ENCODE measurements at places on chromosomes 2 and 18.

DNA sequence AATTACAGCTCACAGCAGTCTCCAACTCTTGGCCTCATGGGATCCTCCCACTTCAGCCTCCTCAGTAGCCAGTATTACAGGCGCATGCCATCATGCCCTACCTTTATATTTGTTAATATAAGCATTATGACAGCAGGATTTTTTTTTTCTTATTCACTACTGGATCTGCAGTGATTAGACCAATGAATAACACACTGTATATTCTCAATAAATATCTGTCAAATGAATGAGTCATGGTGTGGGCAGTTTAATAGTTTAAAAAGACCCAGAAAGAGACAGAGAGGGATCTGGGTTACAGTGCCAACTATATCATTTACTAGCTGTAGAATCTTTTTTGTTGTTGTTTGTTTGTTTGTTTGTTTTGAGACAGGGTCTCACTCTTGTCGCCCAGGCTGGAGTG, 62.4 kb upstream of the LTBP1 start:
- DNase-seq, result no peak

DNA sequence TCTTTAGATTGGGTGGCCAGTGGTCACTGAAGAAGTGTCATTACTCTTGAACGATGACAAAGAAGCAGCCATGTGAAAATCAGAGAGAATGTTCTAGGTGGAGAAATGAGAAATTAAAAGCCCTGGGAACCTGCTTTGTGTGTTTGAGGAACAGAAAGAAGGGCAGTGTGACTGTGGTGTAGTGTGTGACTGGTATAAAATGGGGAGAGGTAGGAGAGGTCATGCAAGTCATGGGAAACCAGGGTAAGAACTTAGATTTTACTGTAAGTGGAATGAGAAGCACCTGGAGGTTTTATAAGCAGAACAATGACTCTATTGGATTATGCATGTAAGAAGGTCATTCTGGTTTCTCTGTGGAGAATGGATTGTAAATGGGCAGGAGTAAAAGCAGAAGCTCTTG, 12.2 kb downstream of the ICOS start:
- DNase-seq, result no peak

DNA sequence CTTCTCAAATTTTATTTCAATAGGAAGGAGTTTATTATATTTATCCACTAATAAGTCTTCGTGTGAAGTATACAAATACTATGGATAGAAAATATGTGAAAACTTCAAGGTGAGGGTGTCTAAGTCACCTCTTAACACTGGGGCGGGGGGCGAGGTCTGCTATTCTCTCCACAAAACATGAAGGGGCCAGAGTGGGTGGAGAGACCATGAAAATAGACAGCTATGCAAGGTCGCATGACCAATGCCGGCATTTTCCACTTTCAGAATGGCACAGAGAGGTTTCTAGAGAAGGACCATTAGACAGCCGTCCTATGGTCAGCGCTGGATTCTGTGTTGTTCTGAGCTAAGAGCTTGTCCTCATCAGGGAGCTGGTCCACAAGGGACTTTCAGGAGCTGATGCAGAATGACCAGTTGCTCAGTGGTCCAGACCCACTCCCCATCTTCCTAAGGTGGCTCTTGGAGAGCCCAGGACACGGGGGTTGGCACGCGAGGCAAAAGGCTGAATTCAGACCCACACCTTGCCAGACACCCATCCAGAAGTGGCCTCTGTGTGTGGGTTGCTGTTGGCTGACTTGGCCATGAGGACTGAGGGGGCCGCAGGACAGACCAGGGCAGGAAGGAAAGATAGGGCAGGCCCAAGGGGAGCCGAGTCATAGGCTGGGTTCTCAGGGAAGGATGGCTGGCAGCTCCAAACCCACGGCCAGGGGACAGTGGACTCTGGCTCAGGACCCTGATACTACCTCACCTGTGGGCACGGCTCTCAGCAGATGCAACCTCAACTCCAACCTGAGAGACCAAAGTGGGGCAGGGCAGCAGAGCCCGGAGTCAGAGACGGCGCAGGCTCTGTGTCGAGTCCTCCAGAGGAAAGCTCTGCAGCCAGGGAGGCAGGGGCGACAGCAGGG, 69.8 kb downstream of the NDUFA10 start:
- no peak for DNase-seq

DNA sequence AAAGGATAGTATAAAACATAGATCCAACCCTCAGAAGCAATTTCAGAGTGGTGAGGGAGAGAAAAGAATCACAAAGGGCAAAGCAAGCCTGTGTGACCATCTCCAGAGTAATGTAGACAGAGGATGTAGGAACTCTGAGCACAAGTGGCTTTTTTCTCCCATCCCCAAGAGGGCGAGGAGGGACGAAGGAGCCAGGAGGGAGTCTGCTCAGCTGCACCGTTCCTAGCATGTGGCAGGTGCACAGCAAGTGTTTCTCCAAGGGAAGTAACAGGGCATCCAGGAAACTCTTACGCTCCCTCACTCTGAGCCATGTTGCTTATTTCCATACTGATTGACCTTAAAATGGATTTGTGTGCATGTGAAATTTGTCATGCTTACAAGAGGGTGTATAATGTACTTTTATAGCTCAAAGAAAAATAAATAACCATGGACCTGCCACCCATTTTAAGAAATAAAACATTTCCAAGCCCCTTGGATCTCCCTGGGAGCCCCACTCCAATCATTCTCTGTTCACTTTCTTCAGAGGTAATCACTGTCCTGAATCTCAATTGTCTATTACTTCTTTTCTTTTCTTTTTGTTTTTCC, 37.8 kb upstream of the SEC11C start:
- no peak for DNase-seq

DNA sequence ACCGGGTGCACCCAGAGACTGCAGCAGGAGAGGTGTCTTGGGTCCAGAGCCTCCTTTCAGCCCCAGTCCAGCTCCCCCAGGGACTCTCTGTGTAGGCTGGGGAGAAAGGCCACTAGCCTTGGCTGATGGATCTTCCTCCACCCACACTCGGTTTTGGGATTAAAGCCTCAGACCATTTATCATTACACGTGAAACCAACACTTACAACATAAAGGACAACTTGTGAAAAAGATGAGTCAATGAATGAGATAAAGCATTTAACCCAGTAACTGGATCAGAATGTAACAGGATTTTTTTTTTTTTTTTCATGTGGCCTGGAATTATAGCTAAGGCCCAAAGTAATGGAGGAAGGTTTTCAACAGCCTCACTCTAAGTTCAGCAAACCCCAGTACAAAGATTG, 32.1 kb downstream of the NAT8 start:
- no peak for DNase-seq

DNA sequence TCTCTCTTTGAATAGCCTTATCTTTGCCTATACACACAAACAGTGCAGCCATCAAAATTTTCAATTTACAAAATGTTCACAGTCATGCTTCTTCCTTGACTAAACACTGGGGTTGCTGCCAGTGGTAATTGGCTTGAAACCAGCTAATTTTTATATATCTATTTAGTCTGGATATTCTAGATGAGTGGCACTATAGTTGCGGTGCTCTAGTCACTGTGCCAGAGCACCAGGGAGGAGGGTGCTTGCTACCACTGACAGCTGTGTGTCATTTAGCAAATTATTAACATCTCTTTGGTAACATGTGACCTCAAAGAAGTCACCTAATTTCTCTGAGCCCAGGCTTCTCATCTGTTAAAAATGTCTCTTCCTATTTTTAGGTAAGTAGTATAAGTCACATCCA, 130.4 kb downstream of the MEIS1 start:
- DNase-seq, result no peak

- no peak for DNase-seq
Measured at GRCh38 chr18:64210401-64210949, 61.6 kb upstream of the LINC00305 start.

- no peak for DNase-seq
Measured at GRCh38 chr2:85601771-85602475, 575 bp downstream of the TMEM150A start.

- DNase-seq, result no peak
Measured at GRCh38 chr2:726169-726568, 49.0 kb upstream of the TMEM18 start.

DNA sequence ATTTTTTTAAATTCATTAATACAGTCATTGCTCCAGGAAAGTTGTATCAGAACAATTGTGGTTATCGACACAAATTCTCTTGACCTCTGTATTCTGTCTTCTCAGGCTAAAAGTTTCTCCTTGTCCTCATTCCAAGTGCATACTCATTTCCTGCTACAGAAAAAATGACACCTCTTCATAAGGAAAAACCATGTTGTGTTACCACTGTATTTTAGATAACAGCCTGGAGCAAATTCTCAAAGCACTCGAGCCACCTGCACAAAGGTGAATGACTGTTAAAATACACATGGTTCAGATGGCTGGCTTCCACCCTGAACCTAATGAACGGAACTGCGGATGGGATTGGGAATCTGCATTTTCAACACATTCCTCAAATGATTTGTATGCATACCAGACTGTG, 586.5 kb downstream of the EPHA4 start:
- DNase-seq, result no peak

DNA sequence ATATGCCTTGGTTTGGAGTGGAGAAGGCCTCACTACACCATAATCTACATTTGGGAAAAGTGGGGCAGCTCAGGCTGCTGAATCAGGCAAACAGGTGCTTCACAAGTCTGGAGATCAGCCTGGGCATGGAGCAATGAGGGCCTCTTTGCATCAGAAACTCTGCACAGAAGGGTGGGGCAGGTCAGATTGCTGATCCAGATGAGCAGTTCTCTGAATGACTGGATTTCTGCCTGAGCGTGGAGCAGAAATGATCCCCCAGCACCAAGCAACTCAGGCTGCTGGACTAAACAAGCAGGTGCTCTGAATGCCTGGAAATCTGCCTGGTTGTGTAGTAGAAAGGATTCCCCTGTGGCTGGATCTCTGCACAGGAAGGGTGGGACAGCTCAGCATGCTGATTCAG, 605.3 kb upstream of the ZNF804A start:
- no peak for DNase-seq

DNA sequence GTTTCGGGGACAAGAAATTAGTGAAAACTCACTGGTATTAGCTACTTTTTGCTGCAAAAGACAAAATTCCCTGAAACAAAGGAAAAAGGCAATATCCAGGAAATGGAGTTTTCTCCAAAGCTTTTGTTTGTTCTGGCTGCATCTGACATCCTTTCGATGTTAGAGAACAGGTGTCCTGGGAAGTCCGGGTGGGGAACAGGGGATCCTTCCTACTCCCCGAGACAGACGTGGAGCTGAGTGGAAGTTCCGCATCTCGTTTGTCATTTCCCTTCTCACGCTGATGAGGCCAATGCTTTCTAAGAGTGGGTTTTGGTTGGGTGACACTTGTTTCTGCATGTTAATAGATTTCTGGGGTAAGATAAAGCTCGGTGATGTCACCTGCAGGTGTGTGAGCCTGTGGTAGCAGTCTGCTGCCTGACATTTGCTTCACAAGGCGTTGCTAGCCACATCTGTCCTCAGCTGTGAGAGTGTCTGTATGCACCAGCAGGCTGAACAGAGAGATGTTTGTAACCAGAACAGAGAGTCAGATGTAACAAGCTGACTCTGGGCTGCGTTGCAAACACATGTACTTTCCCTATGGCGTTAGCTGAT, 125.9 kb downstream of the ACOXL start:
- peak; percentile 25 for DNase-seq

GRCh38 chr2:109423556-109424359, 190.0 kb downstream of the SEPTIN10 start:
- DNase-seq, result no peak

- DNase-seq, result no peak
Measured at GRCh38 chr2:227818675-227819397, 5.2 kb downstream of the CCL20 start.

DNA sequence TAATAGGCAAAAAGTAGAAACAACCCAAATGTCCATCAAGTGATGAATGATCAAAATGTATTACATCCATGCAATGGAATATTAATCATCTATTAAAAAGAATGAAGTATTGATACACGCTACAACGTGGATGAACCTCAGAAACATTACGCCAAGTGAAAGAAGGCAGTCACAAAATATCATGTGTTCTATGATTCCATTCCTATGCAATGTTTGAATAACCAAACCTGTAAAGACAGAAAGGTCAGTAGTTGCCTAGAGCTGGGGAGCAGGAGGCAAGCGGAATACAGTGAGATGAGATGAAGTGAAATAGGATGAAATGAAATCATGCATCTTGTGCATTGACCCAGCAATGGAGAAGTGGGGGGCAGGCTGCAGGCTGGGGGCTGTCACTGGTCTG, 17.9 kb upstream of the COL6A3 start:
- no peak for DNase-seq

- DNase-seq, result no peak
Measured at GRCh38 chr2:84646514-84646913, 130.2 kb downstream of the DNAH6 start.

GRCh38 chr2:178962805-178963433, 87.0 kb downstream of the CCDC141 start:
- DNase-seq, result no peak

DNA sequence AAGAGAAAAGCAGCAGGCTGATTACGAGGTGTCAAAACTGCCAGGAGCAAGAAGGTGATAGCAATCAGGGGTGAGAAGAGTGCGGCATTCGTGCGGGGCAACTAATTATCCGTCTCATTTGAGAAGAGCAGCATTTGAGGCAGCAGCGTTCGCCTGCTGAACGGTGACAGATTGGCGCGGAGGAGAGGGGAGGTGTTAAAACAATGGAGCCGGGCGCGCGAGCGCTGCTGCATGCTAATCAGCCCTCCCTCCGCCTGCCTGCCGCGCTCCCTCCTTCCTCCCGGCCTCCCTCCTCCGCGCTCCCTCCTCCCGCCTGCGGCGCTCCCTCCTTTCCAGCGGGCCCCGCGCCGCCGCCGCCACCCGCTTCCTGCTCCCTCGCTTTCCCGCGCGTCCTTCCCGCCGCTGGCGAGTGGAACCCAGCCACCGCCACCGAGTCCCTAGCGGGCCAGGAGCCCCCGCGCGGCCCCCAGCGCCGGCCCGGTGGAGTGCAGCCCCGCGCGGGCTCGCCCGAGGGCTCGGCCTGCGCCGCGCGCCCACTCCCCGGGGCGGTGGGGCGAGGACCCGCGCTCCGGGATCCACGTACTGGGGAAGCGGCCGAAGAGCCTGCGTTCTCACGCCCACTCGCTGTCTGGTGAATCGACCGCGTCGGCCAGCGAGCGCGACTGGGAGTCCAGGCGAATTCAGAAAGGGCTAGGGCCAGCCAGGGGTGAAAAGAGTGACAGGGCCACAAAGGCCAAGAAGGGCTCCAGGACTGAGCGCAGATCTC, 69.5 kb upstream of the PSMD14 start:
- DNase-seq, result no peak

DNA sequence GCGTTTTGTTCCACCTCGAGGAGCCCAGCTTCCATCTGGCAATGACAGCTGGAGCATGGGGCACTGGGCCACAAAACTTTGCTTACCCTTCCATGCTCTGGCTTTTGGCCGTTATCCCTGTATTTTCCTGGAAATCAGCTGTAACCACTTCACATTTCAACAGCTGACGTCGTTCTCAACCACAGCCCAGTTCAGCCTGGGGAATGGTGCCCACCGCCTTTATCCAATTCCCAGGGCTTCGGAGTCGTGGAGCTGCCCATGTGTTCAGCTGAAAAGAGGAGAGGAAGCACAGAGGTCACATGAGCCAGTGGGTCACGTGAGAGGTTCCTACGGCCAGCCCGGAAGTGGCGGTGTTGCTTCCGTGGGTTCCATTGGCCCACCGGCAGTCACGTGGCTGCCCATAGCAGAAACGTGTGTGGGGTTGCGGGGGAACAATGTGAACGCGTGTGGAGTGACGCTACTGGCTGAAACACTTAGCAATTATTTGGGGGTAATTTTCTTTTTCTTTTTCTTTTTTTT, 16.7 kb upstream of the EDAR start:
- DNase-seq, result no peak
